ENCODE measurements at places on chromosomes 2 and 18. TPM values are rescaled to one million over a fixed set of nuclear protein-coding genes. Genes with fewer than 3 reads are reported as not detected.

CRYGD gene
- not detected for total RNA-seq

CCDC68 gene
- 1.0 TPM for total RNA-seq

FZD7 gene
- total RNA-seq: 38.5 TPM

CCDC150 gene
- total RNA-seq: 1.5 TPM

TMEM37 gene
- 1.6 TPM for total RNA-seq

UGT1A5 gene
- total RNA-seq: not detected

COLEC12 gene
- total RNA-seq: 1.6 TPM

C2orf80 gene
- total RNA-seq: not detected

GNAL gene
- total RNA-seq: 4.3 TPM

PPP1R1C gene
- 1.3 TPM for total RNA-seq
